ENCODE measurements at places on chromosomes 1 and 21.
A peak's percentile ranks its signal among the peaks of the same experiment; 100 is the strongest.

DNA sequence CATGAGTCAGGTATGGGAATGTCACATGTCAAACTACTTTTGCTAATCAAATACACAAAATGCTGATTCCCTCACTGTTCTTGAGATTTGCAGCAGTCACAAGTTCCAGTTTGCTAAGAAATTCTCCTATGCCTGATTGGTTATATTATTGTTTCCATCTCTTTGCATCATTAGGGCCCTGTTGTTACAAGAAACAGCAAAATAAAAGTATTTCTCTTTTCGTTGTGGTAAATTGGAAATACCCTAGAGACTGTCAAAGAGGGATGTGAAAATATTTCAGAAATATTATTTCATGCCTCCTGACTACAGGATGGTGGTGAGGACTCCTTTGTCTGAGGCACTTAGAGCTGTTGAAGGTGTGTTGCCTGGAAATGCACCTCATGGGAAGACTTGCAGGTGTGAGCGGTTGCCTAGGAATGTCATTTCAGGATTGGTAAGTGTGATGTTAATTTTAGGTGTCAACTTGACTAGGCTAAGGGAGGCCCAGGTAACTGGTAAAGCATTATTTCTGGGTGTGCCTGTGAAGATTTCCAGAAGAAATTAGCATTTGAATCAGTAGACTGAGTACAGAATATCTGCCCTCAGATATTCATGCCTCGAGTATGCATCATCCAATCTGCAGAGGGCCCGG, 117.4 kb downstream of the ROR1 start:
- no peak for DNase-seq

DNA sequence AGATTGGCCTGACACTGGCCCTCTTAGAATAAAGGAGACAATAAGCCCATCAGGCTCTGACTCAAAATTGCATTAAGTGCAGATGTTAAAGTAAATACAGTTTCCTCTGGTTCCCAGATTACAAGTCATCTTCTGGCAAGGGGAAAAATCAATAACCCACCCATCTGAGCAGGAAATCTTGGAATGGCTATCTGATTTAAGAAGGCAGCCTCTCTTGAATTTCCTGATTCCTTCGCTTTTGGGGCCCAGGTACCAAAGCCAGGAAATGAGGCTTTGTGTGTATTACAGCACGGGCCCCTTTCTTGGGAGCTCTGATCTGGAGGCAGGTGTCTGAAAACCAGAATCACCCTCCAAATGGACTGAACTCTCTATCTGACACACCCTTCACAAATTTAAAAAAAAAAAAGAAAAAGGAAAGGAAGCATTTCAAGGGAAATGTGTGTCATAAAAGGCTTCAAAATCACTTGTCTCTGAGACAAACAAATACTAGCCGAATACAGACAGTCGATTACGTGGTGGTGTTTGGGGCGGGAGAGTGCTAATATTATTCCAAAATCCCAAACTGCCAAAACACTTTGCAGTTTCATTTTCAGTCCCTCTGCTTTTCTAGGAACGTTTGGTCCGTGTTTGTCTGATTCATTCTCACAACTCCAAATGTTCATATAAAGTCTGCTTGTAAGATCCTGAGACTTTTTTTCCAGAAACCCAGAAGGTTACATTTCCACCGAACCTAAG, 240.9 kb upstream of the CAMK1G start:
- no peak for DNase-seq

DNA sequence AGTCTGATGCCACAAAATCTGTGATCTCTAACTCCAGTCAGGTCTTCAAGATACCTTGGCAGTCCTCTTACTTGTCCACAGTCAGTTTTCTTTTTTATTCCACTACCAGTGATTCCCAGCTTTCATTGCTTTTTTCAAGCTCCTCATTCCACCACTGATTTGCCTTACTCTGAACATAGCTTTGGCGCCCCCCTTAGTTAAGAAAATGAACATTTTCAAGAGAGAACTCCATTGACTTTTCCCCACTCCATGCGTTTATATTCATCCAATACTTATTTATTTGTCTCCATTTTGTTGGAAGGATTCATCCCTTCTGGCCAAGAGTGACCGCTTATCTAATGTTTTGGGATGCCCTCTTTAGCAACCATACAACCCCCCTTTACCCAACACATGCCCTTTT, 33.9 kb upstream of the IPO9 start:
- no peak for DNase-seq

DNA sequence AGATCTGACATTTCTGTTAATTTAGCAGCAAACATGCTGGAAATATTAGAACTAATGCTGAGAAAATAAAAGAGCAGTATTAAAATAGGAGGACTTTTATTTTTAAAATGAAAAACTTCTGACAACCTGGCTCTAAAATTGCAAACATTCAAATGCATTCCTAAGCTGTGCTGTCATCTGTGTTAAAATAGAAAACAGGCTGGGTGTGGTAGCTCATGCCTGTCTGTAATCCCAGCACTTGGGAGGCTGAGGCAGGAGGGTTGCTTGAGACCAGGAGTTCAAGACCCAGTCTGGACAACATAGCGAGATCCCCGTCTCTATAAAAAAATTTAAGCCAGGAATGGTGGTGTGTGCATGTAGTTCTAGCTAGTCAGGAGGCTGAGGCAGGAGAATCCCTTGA, 44.6 kb downstream of the MIGA1 start:
- DNase-seq = no peak

- no peak for DNase-seq
These were observed 33.6 kb downstream of the CC2D1B start for GRCh38 chr1:52332411-52332810.

- DNase-seq = no peak
These were observed 71.4 kb downstream of the UCK2 start for GRCh38 chr1:165898837-165899236.

GRCh38 chr1:87478231-87478630, 149.6 kb downstream of the LMO4 start:
- DNase-seq = peak; percentile 65

- DNase-seq = no peak
These were observed 69.9 kb upstream of the IGSF21 start for GRCh38 chr1:18037651-18038050.

DNA sequence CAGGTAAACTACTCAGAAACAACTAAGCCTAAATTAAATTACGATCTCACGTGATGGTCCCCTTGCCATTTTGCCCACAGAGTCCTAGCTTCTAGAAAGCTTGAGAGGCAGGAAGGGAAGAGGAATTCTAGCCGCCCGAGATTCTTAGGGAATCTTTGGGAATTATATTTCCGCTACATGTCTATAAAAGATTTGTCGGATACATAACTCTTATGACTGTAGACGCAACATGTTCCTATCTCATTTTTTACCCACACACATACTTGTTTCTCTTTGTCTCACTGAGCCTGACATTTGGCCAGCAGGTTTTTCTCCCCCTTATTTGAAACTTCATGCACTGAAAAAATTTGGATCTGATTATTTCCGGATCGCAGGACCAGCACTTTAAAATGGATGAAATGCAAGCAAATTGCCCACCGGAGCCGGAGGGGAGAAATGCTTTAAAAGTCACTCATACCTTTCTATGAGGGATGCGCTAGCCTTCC, 5.5 kb downstream of the GLIS1 start:
- no peak for DNase-seq
